ENCODE measurements at places on chromosomes 3 and 15.

DNA sequence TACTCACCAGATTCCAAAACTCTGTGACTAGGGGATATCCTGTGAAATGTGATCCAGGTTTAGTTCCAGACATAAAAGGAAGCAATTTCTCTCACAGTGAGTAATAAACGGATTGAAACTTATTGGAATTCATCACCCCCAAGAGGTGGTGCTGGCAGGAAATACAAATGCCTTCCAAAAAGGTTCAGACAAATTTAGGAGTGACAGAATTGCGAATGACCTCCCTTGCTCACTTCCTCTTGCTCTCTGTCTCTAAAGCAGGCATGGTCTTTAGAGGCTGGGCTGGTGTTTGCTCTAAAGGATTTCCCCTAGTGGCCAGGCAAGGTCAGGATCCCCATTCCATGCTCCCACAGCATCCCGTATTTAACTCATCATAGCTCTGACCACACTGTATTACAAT, 449.4 kb upstream of the PPP2R3A start:
- no peak for DNase-seq

GRCh38 chr3:12478326-12478725, 6.0 kb upstream of the TSEN2 start:
- no peak for DNase-seq

DNA sequence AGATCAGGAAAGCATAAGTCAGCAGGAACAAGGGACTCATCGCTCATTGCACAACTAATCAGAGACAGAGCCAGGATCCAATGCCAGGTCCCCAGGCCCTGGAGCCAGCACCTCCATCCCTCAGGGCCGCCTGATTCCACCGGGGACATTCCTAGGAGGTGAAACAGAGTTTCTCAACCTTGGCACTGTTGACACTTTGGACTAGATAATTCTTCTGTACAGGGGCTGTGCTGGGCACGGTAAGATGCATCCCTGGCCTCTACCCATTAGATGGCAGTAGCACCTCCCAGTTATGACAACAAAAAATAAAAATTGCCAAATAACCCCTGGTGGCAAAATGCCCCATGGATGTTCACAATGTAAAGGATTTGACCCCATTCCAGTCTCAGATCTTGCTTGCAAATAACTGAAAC, 127.7 kb downstream of the MTHFS start:
- no peak for DNase-seq

GRCh38 chr15:93219859-93220420, 130.9 kb upstream of the RGMA start:
- DNase-seq: no peak

DNA sequence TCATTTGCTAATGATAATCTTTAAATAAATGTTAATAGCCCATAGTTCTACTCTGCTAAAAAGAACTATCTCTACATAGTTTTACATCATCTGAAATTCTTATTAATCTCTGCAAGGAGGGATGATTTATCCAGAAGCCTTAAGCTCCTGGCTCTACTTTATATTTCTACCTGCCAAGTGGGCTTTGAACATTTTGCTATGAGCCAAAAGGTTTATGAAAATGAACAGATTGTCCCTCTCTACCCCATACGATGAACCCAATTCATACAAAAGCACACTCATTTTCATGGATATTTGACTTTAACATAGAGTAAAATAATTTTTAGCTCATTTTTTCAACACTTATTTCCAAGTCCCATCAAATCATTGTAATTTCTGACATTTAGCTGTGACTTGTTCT, 611.0 kb downstream of the NSUN3 start:
- DNase-seq: no peak

DNA sequence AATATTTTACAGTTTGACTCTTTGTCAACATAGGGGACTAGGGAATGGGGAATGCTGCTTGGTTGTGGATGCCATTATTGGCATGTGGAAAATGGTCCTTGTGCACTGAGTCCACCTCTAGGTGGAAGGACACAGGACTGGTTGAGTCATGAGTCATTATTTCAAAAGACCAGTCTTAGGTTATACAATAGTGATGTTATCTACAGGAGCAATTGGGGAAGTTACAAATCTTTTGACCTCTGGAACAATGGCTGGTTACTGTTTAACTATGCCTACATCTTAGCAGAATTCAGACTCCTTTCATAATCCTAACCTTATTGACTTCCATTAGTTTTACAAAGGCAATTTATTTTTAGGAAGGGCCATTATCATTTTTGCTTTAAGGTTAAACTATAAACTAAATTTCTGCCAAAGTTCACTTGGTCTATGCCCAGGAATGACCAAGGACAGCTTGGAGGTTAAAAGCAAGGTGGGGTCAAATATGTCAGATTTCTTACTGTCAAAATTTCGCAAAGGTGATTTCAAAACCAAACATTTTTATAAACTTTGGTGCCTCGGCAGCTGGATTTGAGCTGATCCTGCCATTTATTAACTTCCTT, 11.8 kb upstream of the CCR8 start:
- no peak for DNase-seq

- no peak for DNase-seq
Observed at GRCh38 chr3:160754371-160754854, 1.6 kb upstream of the PPM1L start.

Measured in stimulated activated CD8-positive, alpha-beta memory T cell treated with anti-CD3 and anti-CD28 coated beads, Interleukin-4, amount 100 ng/mL, for 4 hours (primary cell).